ENCODE measurements at places on chromosomes 5 and 9.

GRCh38 chr5:132381614-132382013 lies 12.1 kb downstream of the SLC22A5 start:
- no peak for DNase-seq

- no peak for DNase-seq
These were observed 35.4 kb upstream of the TUT7 start for GRCh38 chr9:86389628-86390027.

DNA sequence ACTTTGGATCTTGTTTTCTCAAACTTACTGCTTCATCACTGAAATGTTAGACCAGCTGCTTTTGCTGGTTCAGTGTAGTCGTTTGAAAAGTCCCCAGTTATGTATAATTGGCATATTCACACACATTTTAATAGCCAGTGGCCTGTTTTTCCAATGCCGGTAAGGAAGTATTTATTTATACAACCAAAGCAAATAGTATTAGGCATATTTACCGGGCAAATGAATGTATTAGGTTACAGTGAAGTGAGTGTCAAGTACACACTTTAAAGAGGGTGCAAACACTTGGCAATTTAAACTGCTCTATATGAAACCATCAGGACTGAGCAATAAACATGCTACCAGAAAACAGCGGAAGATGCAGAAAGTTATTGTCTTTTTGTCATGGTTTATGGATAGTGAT lies 242.9 kb downstream of the MCTP1 start:
- no peak for DNase-seq

DNA sequence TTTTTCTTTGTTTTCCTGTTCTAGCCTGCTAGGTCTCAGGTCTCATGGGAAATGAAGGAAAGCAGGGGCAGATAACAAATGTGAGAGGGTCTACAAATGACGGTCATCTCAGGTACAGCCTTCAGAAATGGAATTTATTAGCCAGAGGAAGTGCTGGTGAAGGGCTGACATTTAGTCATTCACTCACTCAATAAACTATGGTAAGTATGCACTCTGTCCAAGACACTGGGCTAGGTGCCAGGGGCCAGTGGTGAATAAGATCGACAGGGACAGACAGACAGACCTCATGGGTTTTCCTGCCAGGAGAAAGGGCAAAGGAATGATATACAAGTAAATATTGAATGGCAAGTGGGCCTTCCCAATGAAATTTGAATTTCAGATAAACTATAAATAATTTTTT lies 6.3 kb downstream of the PDE6A start:
- DNase-seq = no peak

DNA sequence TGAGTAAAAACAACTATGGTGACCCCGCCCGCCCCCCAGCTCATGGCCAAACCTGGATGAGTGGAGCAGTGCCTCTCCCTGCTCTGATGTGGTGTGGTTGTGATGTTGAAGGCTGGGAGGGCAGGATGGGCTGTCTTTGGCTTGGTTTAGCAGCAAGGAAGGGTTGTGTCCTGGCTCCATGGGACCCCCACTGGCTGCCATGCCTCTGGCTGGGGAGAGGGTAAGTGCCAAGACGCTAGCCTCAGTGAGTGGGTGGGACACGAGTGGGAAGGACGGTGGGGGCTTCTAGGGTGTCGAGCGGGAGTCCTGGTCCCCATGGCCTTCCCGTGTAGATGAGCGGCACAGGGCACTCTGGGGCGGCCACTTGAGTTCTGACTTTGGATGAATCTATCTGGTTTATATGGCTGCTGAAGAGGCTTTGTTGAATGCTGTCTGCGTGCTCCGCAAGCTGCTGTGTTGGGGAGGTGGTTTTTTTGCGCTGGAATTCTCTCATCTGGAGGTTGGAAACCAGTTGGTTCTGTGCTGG lies 50.4 kb downstream of the DAB2IP start:
- no peak for DNase-seq
